Epithelial cell of esophagus (primary cell): ENCODE measurements at places on chromosomes 7 and 10.

GRCh38 chr7:66055321-66055956 is 20.2 kb upstream of the ASL start:
- peak; percentile 34 for DNase-seq

GRCh38 chr7:131903315-131903714 is 346.9 kb upstream of the PODXL start:
- no peak for DNase-seq

DNA sequence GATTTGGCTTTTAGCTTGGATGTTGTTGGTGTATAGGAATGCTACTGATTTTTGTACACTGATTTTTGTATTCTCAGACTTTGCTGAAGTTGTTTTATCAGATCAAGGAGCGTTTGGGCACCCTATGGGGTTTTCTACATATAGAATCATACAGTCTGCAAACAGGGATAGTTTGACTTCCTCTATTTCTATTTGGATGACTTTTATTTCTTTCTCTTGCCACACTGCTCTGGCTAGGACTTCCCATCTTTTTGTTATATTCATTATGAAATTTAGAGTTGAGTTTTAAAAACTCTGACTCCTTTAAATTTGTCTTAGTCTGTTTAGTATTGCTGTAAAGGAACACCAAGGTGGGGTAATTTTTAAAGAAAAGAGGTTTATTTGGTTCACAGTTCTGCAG is 4.7 kb downstream of the ZNF786 start:
- DNase-seq: no peak

- no peak for DNase-seq
Observed at GRCh38 chr10:30490289-30491000, 56.5 kb downstream of the MAP3K8 start.

GRCh38 chr7:48083114-48083830 is 5.8 kb upstream of the UPP1 start:
- no peak for DNase-seq

DNA sequence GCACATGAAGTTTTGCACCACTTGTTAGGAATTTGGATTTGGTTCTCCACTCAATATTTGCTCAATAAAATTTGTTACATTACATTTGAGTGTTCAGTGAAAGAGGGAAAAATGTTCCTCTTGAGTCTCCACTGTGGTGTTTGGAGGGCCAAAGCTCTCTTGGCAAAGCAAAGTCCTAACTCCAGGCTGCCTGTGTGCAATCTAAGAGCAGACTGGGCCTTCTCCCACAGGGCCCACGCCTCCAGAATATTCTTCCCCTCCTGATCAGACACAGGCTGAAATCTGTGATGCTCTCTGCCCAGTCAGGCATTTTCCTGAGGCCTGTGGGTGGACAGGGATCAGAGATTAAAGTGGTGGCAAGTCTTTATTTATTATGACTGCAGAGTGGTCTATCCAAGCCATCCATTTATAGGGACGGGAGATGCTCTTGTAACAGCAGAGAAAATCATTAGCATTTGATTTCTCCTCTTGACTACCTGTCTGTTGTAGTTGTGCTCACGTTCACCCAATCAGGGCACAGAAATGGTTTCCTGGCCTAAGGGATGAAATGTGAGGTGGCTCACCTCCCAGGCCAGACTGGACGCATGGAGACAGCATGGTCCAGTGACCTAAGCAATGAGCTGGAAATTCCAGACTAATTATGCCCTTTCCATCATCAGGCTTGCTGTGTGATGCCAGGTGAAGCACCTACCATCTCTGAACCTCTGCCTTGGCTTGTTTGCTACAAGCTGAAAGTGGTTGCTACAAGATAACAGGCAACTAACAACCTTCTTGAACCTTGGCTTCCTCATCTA is 147.1 kb upstream of the NRBF2 start:
- DNase-seq: no peak

GRCh38 chr10:32379318-32379949 is 32.5 kb upstream of the EPC1 start:
- peak; percentile 81 for DNase-seq

- DNase-seq: no peak
Observed at GRCh38 chr7:87511510-87511909, 36.0 kb upstream of the ABCB4 start.

- no peak for DNase-seq
Observed at GRCh38 chr10:126294451-126294850, 93.8 kb downstream of the ADAM12 start.

DNA sequence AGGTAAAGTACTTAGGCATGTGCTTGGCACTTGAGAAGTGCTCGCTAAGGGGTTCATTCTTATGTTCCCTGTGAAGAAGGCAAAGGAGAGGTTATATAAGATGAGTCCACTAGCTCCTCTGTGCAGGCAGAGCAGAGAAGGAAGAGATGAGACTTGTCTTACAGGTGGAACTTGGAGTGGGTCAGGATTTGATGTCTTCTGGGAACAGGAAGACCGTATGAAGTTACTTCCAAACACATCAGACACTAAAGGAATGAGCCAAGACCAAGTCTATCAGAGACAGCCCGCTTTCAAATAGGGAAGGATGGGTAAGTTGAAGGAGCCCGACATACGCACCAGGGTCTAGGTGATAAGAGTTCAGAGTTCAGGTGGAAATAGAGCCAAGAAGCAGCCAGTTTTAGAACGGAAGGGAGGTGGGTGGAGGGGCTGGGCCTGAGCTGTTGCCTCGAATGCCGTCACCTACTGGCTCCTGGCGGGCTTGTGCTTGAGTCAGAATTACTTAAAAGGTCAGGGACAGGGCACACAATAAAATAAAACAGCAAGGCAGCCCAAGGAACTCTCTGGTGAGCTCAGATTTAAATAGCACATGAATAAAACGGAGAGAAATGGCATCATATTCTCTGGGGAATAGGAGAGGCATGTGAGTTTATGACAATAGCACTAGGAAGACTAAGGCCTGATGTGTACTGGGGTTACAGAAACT is 56.1 kb upstream of the GRB10 start:
- peak; percentile 81 for DNase-seq

GRCh38 chr7:47421456-47421855 is 160.5 kb downstream of the TNS3 start:
- DNase-seq: no peak

DNA sequence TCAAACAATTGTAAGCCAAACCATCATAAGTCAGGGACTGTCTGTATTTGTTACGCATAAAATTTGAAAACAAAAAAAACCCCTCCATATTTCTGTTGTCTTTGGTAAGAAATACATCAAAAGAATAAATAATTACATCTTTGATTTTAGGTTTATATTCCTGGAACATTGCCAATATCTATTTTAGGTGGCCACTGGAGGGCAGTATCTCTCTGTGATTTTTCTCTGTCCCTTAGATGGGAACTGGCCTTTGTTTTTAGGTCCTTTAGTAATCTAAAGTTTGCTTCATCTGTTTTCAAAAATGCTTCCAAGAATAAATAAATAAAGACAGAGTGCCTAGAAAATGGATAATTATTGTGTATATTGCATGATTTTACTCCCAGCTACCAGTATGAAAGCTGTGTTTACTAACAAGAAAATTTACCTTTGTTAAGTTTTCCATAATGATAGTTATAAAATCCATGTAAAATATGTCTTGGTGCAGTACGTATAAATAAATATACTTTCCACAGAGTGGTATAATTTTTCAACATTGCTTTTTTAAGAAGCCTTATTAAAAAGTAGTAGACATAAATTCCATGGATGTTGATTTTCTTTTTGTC is 64.2 kb downstream of the PHYHIPL start:
- peak; percentile 53 for DNase-seq

- no peak for DNase-seq
Observed at GRCh38 chr10:113961182-113962031, 82.3 kb upstream of the ADRB1 start.

- DNase-seq: no peak
Observed at GRCh38 chr7:117024811-117025210, 71.5 kb downstream of the ST7 start.

GRCh38 chr10:11783558-11783865 is 39.6 kb upstream of the PROSER2 start:
- DNase-seq: peak; percentile 78

DNA sequence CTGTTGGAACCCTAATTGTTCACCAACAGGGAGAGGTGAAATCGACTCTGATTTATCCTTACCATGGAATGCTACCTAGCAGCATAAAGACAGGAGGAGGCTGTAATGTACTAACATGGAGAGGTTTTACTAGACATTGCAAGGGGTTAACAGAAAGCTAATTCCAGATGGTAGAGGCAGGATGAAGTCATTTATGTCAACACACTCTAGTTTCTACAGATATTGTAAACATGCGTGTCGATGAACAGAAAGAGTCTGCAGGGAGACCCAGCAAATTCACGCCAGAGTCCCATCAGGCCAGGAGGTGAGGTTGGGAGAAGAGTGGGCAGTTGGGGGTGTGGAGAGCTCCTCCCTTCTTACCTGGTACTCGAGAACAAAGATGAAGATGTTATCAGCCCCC is 7.0 kb downstream of the NPC1L1 start:
- DNase-seq: no peak

DNA sequence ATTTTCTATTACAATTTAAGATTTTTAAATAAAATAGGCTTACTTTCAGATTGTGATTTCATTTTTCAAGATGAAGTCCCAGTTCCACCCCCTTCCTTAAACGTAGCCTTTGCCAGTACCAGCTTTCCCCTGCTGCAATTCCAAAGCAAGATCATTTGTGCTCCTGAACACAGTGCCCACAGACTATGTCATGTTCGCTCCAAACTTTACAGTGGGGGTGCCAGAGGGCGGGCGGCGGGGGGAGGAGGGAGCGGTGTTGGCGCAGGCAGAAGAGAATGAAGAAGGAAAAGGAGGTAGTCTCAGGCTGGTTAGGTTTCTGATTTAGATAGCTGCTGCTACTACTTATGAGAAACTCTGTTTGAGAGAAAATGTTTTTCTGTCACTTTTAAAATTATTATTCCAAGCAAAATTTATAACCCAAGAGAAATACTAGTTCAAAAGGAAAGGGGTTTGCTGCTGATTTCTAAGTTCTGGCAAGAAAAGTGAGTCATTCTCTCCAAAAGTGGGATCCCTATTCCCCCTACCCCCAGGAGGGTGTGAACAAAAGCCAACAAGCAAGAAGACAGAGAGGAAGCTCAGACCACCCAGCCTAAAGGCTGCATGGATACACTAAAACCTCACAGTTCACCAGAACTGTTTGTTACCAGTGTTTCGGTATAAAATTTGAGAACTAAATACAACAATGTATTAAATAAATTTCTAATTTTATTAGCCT is 109.6 kb downstream of the SRPK2 start:
- DNase-seq: no peak

- no peak for DNase-seq
Observed at GRCh38 chr7:157930441-157930840, 593.6 kb downstream of the DNAJB6 start.

DNA sequence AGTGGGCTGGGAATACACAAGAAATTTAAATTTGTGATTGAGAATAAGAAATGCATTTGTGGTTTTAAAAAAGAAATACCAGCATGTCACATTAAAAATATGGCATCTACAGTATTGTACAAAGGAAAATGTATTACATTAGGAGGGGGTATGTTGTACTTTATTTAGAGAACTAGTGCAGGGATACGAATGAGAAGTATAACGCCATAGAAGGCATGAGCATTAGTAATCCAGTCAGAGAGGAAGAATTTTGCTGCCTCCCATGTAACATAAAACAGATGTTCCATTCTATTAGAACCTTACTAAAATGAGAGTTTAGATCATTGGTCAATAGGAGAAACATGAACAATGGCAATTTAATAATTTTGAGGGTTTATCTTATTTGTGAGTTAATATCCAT is 182.2 kb downstream of the ADK start:
- DNase-seq: no peak
